NCI-H524 (cell line): ENCODE measurements at places on chromosomes 12 and 14.

DNA sequence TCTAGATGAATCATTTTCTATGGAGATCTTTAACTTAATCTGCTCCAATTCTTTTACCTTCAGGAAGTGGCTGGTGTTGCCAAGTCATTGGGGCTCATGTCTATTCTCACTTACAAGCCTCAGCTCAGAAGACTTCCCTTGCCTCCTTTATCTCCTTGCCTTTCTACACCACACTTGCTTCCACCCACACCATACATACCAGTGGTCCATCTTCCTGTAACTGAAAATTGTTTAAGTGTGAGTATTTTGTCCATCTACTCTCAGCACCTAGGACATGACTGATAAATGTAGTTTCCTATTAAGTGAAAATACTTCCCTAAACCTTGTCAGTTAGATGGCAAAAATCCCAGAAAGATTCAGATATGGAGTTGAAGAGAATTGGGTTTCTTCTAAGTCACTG, 199.7 kb upstream of the CPNE8 start:
- DNase-seq = no peak

- DNase-seq = no peak
Measured at GRCh38 chr12:114011711-114012110, 45.6 kb upstream of the RBM19 start.

GRCh38 chr12:105539735-105540134, 209.2 kb downstream of the C12orf75 start:
- DNase-seq = no peak

- no peak for DNase-seq
Measured at GRCh38 chr14:102969060-102969791, 46.8 kb downstream of the AMN start.
